ENCODE measurements at places on chromosomes 16 and 17.
A peak's percentile ranks its signal among the peaks of the same experiment; 100 is the strongest.

GRCh38 chr16:16120382-16121184, 102.7 kb downstream of the ABCC6 start:
- DNase-seq, result peak; percentile 93

DNA sequence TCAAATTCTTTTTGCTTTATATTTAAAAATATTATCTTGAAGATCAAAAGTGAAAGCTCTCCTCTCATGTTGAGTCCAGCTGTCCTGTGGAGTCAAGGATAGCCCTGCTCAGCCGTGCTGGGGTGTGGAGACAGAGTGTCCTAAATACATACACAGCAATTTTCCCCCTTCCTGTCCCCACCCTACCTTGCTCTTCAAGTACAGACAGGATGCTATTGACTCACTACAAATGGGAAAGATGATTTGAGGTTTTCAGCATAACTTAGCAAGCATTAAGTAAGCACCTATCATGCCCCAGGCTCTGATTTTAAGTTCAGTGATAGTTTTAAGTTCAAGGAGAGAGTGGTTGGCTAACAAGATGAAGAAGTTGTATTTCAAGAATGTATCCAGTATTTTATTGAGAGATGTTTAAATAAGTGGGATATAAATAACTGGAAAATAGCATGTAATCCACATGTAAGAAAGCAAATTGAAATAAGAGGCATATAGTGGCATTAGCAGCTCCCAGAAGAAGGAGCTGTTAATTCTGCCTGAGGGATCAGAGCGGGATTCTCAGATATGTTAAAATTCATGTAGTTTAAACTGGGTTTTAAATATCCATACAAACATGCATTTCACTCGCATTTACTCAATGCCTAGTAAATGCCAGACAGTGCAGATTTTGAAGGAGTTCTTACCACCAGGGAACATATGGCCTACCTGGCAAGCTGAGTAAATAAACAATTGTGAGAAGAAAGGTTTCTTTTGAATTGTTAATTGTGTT, 183.5 kb upstream of the ANKFN1 start:
- no peak for DNase-seq

DNA sequence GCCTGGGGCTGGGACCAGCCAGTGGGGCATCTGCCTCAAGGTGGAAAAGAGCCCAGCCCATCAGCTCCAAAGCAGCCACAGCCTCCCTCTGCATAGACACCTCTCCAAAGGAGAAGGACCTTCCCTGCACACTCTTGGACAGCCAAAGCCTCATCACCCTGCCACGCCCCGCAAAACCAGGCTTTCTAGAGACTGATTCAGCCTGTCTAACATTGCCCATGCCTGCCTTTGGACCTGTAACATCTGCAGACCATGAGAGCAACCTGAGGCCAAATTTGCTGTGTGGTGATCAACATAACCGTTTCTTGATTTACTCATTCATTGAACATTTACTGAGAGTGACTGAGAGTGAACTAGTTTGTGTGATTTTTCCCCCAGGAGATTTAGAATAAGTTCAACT, 219.7 kb upstream of the HSBP1 start:
- no peak for DNase-seq

DNA sequence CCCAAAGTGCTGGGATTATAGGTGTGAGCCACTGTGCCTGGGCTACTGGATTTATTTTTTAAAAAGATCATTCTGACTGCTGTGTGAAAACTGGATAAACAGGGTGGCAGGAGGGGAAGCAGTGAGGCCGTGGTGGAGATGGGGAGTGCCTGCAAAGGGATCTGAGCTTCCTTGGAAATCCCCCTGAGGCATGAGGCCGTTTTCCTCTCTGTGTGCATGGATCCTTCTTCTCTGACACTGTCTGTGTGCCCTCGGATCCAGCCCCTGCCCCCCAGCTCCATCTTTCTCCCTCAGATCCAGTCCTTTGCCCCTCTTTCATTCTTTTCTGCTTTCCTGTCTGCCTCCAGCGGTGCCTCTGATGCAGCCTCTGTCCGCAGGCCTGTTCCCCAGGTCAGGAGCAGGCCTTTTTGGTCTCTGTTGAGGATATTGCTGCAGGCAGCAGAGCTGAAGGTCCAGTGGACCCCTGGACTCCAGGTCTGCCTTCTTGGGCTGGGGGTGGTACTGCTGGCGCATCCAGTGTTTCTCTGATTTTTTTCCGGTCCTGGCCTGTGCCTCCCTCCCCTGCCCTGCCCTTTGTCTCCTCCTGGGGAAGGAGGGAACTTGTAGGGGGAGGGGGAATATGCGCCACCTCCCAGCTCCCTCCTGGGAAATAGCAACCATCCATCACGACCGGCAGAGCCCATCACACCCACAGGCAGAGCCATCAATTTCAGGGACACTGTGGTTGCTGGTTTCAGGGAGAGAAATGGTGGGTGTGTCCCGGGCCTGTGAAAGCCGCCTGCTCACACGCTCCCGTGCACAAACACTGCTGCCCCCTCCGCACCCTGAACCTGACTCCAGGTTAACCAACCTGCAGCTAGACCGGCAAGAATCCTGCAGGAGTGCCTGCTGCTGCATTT, 17.0 kb downstream of the MGAT5B start:
- DNase-seq, result no peak

- no peak for DNase-seq
Measured at GRCh38 chr16:79762217-79762616, 161.7 kb upstream of the MAF start.

DNA sequence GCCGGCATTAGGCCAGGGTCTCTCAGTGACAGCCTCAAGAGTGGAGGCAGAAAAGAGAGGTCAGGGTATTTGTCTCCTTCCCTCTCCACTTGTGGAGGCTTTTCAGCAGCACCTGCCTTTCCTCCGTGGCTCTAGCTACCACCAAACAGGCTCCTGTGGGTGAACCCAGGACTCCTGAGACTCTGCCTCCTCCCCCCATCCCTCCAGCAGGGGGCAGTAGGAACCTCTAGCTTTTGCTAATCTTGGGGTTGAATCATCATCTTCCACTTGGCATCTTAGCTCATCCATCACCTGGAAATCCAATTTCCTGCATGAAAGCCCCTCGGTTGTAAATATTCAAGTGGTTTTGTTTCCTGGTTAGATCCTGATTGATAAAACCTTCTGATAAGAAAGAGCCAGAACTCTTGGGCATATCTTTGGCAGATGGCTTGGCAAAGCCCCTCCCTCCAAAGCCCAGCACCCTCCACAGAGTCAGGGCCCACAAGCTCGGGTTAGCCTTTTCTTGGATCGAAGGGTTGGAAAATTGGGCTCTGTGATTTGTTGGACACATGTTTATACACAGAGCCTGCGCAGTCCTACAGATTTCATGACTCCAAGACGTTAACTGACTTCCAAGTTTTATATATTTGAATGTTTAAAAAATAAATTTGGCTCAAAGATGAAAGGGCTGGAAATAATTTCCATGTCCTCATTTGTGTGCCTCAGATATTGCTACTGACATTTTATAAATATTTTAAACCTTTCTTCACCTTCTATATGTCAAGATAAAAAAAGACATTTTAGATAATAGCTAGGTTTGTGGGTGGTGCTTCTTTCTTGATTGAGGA, 322.1 kb downstream of the MAP2K4 start:
- no peak for DNase-seq

DNA sequence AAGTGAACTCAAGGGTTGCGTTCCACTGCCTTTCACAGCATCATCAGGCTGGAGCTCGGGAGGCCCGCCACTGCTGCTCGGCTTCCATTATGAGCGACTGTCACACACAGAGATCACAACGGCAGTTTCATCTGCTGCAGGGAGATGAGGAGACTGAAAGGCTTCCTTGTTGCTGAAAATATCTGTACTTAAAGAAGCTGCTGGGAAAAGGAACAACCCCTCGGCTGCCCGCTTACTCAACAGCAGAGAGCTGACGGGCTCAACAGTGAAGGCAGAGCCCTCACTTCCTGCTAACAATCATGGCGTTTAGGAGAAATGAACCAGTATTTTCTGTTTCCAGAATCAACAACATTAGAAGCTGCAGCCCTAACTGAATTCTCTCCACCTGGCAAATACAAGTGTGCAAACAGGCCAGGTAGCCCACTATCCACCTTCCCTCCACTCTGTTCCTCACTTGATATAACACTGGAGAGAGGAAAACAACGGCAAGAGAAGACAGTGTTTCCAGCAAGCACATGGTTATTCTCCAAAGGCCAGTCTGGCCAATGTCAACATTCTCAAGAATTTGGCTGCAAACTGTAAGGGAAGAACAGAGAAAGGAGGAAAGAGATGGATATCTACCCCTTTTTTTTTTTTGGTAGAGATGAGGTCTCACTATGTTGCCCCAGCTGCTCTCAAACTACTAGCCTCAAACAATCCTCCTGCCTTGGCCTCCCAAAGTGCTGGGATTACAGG, 33.7 kb downstream of the MBTPS1 start:
- no peak for DNase-seq

DNA sequence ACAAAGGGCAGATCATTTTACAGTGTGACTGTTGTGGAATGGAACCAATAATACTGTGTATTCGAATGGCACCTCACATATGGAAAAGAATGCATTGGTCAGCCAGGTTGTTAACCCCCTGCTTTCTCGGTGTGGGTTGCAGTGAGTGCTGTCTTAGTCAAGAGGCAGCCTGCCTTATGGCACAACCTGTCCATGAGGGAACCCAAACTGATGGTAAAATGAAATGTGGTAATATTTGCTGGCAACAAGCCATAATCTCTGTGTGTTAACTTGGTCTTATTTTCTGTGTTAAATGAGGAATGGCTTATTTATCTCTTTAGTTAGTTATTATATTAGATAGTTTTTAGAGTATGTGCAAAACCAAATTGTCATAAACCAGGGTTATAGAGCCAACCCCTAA, 81.6 kb downstream of the TMC6 start:
- DNase-seq, result no peak

DNA sequence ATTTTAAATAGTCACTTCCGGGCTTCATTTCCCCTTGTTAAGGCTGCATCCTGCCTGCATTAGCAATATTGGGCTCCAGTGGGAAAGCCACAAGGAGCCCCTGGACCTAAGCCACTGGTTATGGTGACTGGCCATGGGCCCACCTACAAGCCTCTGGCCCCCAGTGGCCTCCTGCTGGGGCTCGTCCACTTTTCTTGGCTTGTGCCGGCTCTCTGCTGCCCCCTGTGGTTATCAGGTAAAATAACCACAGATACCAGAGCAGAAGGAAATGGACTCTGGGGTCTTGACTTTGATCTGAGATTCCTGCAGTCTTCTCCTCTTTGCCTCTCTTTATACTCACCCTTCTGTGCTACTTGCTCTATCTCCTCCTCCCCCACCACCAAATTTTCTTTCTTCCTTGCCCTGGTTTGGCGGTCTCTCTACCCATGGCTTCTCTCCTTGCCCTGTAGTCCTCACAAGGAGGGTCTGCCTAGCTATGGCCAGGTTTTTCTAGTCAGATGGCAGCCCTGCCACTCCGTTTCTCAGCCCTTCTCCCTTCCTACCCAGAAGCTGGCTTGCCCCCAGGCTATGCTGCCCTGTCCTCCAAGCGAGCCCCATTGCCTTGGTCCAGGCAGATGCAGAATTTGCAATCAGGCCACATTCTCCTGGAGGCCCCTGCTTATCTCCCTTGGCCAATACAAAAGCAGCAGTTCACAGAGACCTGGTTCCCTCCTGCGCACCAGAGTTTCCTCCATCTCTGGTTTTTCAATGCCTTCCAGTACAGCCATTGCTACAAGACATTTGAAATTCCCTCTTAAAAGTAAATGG, 82.9 kb upstream of the RCVRN start:
- DNase-seq, result no peak

- DNase-seq, result no peak
Measured at GRCh38 chr16:85986931-85987749, 88.2 kb downstream of the IRF8 start.

DNA sequence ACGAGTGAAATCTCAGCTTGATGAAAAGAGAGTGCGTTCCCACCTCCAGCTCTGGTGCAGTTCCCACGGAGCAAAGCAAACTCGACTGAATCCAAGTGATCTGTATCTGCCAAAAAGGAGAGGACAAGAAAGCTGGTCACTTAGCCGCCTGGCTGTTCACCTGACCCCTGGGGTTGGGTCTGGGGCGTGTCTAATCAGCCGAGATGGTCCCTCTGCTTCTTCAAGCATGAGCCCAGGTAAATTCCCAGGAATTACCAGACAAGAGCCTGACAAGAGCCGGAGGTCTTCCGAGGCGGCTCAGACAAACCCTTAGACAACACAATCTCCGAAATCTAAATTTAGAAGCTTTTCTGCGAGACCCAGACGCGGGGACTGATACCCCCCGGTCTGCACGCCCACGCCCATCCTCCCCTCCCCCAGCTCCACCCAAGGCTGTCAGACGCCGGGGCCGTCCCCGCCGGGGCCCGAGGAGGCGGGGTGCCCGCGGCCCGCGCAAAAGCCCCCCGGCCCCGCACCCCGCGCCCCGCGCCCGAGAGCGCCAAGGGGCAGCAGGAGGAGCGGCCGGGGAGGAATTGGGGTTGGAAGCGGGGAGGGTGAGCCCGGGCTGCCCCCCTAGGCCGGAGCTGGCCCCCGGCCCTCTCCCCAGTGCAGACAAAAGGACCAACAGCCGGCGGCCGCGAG, 674 bp downstream of the ZNF821 start:
- DNase-seq, result no peak

- DNase-seq, result no peak
Measured at GRCh38 chr16:75987323-75987722, 261.0 kb upstream of the CPHXL start.

- DNase-seq, result no peak
Measured at GRCh38 chr16:75938818-75939217, 212.5 kb upstream of the CPHXL start.

DNA sequence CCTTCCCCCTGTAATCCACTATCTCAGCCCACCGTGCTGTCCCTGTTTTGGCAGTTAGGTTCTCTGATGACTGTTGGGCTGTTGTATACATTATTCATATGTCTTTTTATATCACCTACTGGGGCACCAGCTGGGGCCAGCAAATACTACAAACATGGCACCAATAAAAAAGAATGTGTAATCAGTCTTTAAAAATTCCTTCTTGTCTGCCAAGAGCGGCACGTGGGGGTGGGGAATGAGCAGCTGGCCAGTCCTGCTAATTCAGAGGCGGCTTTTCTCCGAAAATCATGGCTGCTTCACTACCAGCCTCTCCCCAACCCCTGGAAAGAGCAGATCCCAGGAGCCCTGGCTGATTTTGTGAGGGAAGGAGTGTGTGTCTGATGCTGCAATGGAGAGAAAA, 77.7 kb upstream of the EEF2KMT start:
- DNase-seq, result no peak

DNA sequence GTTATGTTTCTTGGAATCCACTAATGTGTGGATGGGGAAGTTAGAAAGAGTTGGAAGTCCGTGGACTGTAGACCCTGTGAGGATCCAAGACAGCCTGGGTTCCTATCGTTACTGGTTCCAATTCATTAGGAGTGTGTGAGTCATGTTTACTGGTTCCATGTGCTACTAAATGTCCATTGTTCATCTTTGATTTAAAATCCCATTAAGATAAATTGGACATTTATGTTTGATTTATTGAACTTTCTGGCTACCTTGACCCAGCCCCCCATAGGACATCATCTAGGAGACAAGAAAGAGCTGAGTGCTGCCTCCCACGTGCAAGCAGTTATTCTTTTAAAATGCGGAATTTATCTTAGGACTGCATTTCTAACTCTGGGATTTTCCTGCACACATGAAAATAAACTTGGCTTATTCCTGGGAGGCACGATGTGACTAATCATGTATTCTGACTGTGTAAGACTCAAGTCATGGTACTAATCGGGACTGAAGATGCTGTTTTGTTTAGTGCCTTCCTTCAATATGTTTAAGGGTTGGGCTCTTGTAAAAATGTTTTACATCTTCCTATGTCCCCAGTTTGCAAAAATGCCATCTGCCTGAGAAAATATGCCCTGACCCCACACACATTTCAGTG, 53.4 kb downstream of the RGS9 start:
- no peak for DNase-seq

All from NCI-H226 (cell line).